ENCODE measurements at places on chromosomes 3 and 15.
A peak's percentile ranks its signal among the peaks of the same experiment; 100 is the strongest.

- no peak for DNase-seq
Measured at GRCh38 chr3:135057996-135058395, 262.9 kb downstream of the EPHB1 start.

DNA sequence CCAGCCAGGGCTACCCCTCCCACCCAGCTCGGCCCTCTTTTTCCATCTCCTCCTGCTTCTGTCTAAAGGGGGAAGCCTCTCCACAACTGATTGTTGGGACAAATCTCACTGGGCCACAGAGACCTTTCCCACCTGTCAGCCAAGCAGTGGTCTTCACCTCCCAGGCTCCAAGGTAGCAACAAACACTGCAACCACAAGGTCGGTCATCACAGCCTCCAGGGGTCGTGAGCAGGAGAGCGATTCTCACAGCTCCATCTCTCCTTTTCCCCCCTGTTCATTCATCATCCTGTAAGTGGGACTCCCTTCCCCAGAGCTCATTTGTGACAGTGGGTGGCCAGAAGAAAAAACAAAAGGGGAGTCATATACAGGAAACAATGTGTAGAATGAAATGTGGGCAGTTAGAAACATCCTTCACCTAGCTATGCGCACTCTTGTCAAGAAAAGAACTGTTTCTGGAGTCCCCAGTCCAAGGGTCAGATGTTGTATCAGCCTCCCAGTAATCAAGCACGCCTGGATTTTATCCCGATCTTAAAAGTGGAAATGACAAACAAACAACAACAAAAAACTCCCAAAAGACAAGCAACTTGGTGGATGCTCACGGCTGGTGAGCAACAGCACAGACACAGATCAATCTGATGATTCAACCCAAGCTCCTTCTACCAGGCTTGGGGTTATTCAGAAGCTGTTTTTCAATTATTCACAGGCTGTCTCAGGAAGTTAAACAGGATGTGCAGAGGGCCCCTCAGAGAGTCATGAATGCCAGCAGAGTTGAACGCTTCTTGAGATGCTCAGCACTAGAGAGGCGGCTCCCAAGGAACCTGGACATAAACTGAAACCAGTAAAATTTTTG lies 22.4 kb downstream of the LYZL4 start:
- no peak for DNase-seq

GRCh38 chr3:185948292-185948691 lies 10.5 kb upstream of the TRA2B start:
- no peak for DNase-seq

DNA sequence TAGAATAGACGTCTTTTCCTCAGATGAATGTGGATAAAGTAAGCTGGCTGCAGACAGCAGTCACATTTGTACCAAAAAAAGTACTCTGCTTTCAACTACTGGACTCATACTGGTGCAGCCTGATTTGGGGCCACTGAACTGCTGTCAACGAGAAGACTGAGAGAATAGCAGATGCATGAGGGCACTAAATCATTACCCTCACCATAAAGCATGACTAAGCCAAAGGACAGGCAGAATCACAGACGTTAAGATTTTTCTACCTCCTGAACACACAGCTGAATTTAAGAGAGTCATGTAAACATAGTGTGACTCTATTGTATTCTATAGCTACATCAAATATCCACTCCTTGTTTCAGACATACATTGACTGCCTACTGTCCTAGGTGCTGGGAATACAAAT lies 67.8 kb upstream of the CDAN1 start:
- no peak for DNase-seq

- DNase-seq, result no peak
Measured at GRCh38 chr15:44317423-44318058, 29.0 kb downstream of the GOLM2 start.

DNA sequence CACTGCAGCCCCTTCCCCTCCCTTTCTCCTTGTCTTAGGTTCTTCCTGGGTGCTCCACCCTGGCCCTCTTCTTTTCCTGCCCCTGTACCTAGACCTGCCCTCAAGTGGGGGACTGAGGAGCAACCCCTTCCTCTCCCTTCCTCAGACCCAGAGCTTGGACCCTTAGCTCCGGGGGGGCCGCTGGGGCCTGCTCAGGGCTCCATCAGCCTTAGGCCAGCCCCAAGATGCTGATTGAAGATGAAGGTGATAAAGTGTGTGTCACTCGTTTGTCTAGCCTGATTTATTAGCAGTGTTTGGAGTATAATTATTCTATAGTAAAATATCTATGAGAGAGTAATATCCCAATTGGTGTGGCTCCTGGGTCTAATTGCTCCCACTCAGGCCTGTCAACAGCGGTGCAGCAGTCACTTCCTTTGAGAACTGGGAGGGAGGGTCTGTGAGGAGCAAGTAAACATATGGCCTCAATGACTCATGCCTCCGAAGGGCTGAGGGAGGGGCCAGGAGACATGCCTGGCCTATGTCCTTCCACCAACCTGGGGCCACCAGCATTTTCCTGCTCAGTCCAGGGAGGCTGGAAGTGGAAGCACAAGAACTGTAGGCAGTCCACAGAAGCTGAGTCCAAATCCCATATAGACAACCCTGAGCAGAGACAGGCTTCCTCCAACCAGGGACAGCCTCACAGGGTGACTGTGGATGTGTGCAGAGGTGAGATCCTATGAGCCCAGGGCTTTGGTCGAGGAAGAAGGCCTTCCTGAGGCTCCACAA lies 123.2 kb downstream of the DNAJB8 start:
- peak; percentile 46 for DNase-seq

DNA sequence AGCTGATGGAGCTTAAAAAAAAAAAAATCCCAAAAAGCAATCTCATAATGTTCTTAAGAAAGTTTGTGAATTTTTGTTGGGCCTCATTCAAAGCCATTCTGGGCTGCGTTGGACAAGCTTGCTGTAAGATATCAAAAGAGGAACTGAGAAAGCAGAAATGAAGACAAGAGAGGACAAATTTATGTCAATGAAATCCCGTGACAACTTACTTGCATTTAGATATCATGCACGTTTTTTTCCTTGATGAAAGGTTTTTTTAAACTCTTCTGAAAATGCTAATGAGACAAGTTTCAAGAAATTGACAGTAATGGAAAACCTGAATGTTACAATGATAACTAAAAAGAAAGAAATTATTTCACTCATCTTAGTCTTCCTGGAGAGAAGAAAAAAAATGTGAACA lies 662.9 kb downstream of the SQOR start:
- DNase-seq, result no peak

GRCh38 chr3:143413372-143413771 lies 293.8 kb downstream of the CHST2 start:
- DNase-seq, result no peak

- no peak for DNase-seq
Measured at GRCh38 chr3:145550522-145550921, 610.5 kb downstream of the PLOD2 start.

DNA sequence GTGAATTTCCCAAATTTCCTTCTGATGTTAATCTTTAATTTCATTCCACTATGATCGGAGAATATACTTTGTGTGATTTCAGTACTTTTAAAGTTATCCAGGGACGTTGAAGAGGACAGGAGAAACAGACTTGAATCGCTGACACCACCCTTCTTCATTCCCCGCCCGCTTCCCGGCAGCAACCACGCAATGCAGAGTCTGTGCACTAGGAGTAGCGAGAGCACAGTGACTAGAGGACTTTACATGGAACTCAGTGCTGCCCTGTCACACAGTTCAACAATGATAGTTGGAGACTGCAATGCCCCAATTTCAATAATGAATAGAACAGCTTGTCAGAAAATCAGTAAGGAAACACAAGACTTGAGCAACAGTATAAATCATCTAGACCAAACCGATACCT lies 73.9 kb downstream of the RNF13 start:
- no peak for DNase-seq

- no peak for DNase-seq
Measured at GRCh38 chr3:56302417-56302816, 165.8 kb downstream of the ERC2 start.
